AG08395 (cell line): ENCODE measurements at places on chromosomes 12 and 14.

DNA sequence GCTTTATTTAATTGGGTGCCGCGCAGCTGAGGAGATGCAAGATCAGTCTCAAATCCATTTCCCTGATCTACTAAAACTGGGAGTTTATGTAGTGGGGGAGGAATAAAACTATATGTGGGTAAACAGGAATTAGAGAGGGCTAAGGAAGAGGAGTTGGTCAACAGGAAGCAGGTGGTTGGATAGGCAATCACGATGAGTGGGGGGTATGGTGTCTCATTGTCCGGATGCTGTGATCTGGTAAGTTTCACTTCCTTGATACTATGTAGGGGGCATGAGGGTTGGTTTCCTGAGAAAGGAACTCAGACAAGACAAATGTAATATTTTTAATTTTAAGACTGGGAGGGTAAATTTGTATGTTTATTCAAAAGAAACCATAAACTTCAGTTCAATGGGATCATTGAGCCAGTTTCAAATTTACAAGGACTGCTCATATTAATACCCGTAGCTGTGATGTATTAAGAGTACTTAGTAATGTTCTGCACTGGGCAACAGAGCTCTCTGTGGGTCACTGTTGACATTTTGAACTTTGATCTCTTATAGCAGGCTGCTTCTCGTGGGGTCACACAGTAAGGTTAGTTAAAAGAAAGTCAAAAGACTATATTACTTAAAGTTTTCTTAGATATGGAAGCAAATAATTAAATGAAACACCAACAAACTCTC, 786.2 kb upstream of the FBXO33 start:
- no peak for DNase-seq

DNA sequence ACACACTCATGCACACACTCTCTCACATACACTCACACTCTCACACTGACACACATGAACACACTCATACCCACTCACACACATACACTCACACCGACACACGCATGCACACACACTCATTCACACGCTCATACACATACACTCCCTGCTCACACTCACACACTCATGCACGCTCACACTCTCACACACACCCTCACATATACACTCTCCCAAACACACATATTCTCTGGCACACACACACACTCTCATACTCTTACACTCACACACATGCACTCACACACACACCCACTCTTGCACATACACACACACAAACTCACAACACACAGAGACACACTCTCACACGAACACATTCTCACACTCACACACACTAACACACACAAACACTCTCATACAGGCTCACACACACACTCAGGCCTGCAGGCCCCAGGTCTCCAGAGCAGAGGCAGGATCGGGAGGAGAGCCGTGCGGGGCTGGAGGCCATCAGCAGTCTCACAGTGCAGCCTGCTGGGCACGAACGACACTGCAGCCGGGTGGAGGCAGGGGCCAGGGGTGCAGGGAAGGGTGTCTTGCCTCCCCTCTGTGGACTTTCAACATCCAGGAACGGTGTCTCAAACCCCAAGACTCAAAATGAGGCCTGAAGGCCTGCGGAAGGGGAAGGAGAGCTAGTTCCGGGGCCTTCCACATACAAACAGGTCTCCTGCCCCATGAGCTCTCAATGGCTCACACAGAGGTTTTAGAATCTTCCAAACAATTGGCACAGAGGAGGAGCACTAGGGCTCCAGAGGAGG, 148.7 kb downstream of the ANO2 start:
- peak; percentile 38 for DNase-seq

- no peak for DNase-seq
Observed at GRCh38 chr12:1816730-1817348, 3.5 kb upstream of the LRTM2 start.

- DNase-seq, result no peak
Observed at GRCh38 chr12:93740751-93741150, 63.6 kb downstream of the CRADD start.

- DNase-seq, result no peak
Observed at GRCh38 chr14:88550078-88550477, 4.7 kb downstream of the PTPN21 start.

DNA sequence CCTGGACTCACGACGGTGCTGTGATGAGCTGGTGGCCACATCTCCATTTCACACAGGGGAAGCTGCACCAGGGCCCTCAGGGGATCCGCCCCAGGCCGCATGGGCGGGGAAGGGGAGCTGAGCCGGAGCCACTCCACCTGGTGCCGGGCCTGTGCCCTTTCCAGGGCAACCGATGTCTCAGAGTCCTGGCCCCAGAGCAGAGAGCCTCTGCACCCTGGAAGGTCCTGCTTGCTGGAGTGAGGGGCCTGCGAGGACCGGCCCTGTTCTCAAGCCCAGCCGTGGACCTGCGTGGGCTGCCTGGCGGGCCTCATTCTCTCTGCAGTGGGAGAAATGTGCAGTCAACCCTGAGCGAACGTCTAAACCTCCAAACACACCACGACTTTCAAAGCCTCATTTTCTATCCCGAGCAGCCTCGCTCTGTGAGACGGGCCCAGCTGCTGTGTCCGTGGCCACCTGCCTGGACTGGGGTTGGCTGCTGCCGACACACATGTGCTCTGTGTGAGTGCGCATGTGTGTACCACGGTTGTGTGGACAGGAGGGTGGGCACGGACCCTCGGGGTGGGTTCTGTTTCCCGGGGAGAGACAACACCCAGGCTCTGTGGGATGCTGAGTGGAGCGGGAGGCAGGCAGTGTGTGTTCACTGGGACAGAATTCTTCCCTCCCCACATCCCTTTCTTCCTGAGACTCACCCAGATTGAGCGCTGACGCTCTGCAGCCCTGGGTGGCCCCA, 163.5 kb downstream of the KIF26A start:
- no peak for DNase-seq

- DNase-seq, result no peak
Observed at GRCh38 chr12:65916991-65917695, 92.9 kb downstream of the HMGA2 start.

DNA sequence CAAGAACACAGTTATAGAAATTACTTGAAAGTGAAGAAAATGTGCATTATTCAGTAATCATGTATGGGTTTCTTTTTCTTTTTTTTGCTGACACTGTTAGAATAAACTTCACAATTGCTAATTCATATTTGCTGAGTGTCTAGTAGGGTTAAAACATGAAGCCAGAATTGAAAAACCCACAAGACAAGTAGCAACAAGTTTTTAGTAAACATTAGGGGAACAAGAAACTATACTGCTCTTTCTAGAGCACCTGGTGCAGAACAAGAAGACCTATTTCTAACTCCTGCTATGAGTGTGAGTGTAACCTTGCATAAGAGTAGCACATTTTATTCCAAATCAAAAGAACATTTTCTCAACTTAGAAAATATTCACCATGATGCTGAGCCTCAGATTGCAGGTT, 83.2 kb downstream of the ITPR2 start:
- no peak for DNase-seq

- no peak for DNase-seq
Observed at GRCh38 chr12:132346471-132347175, 17.2 kb upstream of the GALNT9 start.

GRCh38 chr12:107983756-107984472, 145.2 kb upstream of the WSCD2 start:
- DNase-seq, result peak; percentile 11

GRCh38 chr12:78149459-78149858, 318.8 kb downstream of the NAV3 start:
- DNase-seq, result no peak

- no peak for DNase-seq
Observed at GRCh38 chr12:106128585-106129328, 10.0 kb downstream of the NUAK1 start.

- peak; percentile 39 for DNase-seq
Observed at GRCh38 chr14:60723116-60723906, 840 bp downstream of the SIX4 start.

- DNase-seq, result no peak
Observed at GRCh38 chr14:62369919-62370560, 607.8 kb downstream of the SNAPC1 start.

DNA sequence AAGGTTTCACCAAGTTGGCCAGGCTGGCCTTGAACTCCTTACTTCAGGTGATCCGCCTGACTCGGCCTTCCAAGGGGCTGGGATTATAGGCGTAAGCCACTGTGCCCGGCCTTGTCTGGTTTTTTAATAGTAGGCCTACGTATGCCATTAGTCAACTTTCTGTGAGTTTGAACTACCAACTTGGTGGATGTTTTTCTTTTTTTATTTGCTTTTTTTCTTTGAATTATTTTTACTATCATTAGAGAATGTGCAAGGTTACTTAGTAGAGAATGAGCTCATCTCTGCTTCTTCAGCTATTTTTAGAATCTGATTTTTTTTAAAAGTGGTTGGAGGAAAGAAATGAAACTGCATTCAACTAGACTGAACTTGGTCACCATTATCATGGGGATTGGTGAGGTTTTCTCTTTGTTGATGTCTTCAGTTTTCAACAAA, 51.4 kb downstream of the HMGA2 start:
- peak; percentile 18 for DNase-seq

DNA sequence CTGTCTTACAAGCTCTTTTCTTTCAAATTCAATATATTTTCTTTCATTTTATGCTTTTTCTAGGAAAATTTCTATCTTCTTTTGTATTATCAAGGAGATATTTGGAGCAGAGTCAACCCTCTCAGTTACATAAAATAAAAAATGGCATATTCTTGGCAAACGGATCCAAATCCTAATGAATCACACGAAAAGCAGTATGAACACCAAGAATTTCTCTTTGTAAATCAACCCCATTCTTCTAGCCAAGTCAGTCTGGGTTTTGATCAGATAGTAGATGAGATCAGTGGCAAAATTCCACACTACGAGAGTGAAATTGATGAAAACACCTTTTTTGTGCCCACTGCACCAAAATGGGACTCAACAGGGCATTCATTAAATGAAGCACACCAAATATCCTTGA, 20.6 kb downstream of the PIK3C2G start:
- no peak for DNase-seq

- DNase-seq, result no peak
Observed at GRCh38 chr12:113157218-113157859, 7.8 kb downstream of the CFAP73 start.

DNA sequence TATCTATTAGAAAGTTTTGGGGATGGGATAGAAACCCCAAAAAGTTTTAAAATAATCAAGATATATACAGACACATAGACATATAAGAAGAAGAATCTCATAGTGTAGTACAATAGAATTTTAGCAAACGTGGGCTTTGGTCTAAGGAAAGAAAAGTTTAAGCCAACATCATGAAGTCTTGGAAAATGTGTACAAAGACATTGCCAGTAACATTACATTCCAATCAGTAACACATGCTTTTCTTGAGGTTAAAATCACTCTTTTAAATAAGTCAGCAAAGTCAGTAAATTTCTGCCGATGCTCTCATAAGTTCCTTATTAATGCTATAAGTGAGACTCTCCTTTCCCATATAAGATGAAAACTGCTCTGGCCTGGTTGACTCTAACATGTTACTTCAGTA, 201.1 kb upstream of the LRIG3 start:
- no peak for DNase-seq

DNA sequence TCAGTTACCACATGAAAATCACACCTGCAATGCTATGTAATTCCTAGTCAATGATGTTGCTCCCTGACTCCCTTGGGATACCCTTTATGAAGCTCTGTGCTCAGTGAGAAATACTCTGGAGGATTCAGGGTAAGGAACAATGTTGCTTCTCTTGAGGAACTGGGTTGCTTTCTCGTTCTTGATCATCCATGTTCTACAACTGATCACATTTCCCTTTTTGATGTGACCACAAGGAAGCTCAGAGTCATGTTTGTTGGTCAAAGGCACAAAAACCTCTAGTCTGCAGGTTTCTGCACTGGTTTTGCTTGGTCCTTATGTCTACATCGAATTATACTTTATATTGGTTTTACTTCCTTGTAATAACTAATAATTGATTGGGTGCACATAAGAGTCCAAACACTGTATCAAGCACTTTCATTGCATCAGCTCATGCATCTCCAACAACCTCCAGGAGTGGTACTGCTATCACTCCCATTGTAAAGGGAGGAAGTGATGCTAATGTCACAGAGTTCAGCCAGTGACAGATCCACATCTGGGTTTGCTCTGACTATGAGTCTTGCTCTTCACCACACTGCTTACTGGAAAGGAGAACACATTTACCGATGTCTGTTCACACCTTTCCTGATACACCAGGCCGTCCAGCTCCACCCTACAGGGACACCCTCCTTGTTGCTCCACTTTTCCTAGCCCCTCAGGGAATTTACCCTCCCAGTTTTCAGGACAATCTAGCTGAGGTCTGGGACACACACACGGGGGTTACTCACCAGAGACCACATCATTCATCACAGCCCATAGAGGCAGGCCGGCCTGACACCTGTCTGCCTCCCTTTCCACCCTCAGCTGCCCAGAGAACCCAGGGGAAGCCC, 41.0 kb downstream of the CMKLR1 start:
- no peak for DNase-seq

DNA sequence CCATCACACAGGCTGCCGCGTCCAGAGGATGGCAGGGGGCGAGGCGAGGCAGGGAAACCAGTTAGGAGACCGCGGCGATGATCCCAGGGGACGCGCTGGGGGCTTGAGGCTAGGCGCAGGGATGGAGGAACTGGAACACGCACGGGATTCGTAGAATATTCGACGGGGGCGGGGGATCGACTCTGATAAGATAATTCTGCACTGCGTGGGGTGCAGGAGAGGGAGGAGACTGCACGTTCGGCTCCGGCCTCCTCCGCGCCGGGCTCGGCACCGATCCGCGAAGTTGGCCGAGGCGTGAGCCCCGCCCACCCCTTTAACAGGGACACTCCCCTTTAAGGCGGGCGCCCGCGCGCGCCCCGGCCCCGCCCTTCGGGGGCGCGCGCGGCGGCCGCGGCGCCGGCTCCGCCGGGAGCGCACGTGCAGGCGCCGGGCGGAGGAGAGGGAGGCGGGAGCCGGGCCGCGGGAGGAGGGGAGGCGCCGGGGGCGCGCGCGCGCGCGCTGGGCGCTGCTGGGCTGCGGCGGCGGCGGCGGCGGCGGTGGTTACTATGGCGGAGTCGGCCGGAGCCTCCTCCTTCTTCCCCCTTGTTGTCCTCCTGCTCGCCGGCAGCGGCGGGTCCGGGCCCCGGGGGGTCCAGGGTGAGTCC, at the start of gene ACVR1B:
TSS of gene ACVR1B (plus strand) at position 501 of the 644 bp plus-strand sequence. CDS start at position 546, 45 bp downstream.
- peak; percentile 92 for DNase-seq

- no peak for DNase-seq
Observed at GRCh38 chr12:119870457-119870856, 6.7 kb downstream of the CIT start.

- peak; percentile 56 for DNase-seq
Observed at GRCh38 chr14:77124345-77125280, 17.0 kb downstream of the ZDHHC22 start.
